ENCODE measurements at places on chromosomes 1 and 21.

- no peak for DNase-seq
These were observed 28.7 kb downstream of the LDLRAP1 start for GRCh38 chr1:25572107-25572506.

GRCh38 chr1:90192408-90192807, 197.5 kb downstream of the ZNF326 start:
- DNase-seq: no peak

- no peak for DNase-seq
These were observed 7.9 kb downstream of the AKT3 start for GRCh38 chr1:243842161-243842560.

DNA sequence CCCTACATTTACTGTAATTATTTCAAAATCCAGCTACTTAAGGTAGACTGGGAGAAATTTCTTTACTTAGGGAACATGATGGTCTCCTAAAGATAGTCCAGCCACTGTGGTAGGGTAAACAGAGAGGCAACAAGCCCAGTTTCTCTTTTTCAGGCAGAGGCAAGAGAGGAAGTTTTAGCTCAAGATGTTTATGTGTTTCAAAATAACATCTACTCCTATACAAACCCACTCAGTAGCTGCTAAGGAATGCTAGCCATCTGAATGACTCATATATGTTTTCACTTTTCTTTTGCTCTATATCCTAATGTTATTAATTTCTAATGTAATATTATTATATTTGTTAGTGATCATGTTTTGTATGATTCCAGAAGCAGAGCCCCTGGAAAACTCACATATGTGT, 856.6 kb downstream of the PLA2G4A start:
- no peak for DNase-seq

- DNase-seq: no peak
These were observed 6.3 kb downstream of the CHIT1 start for GRCh38 chr1:203223012-203223775.

DNA sequence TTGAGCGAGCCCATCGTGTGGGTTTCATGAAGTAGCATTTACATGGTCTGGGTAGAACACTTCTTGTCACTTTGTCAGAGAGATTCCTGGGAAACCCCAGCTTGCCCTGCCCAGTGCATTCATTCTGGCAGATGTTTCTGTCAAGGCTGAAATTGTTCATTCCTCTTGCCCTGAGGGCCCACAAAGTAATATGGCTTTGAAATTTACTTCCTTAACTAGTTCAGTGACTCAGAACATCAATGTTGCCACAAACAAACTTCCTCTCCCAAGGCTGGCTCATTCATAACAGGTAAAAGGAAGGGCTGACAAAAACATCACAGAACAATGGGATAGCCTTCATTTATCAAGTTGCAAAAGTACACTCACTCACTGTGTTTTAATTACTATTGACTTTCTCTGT, 5.0 kb upstream of the KIAA0040 start:
- no peak for DNase-seq

DNA sequence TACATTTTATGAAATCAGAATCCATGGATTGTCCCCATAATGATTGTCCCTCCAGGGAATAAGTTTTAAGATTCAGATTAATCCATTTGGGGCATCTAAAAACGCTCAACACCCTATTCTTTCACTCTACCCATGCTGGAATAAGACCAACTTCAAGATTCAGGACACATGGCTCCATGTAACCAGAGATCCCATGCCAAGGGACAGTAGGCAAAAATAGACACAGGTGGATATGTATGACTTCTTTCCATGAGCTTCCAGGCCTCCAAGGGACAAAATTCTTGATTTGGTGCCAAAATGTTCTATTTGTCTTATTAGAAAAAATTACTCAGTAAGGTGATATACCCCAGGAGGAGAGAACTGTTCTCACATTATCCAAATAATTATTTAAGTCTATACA, 178.8 kb downstream of the NRIP1 start:
- DNase-seq: no peak

DNA sequence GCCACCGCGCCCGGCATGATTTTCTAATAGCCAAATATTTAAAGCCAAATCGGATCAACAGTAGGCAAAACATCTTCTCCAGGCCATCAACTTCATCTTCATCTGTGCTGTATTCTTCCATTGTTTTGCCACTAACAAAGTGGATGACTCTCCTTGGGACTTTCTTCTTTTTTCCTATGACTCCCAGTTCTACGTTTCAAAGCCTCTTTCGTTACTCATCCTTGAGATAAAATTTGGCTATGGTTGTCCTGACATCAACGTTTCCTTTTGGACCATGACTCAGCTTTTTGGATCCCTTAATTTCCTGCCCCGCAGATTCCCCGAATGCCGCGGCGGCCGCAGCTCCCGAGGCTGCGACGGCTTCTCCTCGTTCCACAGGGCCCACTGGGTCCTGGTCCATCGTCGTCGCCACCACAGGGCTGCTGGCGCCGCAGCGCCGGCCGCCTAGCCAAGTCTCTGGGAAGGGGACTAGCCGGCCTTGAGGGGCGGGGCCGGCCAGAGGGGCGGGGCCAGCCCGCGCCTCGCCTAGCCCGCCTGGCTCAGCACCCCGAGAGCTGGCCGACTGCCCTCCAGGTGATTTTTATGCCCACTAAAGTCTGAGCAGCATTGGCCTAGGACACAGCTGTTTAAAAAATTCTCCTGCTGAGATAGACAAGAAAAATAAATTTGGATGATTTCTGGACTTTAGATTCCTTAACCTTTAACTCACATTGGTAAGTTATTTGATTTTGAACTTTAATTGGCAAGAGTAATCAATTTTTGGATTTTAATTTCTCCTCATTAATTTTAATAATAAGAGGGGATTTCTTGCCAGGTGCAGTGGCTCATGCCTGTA, 93.9 kb downstream of the ADCY10 start:
- DNase-seq: peak; percentile 34

All from nucleus accumbens (tissue), 56 donors.